Stimulated activated CD8-positive, alpha-beta memory T cell treated with anti-CD3 and anti-CD28 coated beads, Interleukin-7, amount 100 ng/mL, for 1 hour (primary cell): ENCODE measurements at places on chromosomes 2 and 18.

GRCh38 chr2:28032816-28033215 lies 142.3 kb downstream of the BABAM2 start:
- no peak for DNase-seq

- DNase-seq = no peak
These were observed 433.5 kb upstream of the MMADHC start for GRCh38 chr2:150020937-150021673.

- DNase-seq = no peak
These were observed 79.8 kb downstream of the C1D start for GRCh38 chr2:67982956-67983355.

DNA sequence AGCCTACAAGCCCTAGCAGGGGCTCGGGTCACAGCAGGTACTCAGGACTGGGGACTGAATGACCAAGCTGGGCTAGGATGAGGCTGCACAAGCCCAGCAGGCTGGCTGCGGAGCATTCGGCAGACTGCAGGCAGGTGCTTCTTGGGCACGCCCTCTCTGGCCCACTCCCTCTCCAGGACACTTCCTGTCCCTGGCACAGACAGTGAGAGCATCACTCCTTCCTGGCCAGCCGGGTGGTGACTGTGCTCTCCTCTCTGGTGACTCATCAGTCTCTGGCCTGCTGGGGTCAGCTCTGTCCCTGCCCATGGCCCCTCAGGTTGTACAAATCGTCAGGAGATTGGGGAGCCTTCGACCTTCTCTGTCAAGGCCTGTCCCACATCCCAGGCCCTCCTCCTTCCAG lies 22.5 kb downstream of the C1QL2 start:
- no peak for DNase-seq

- DNase-seq = no peak
These were observed 752.8 kb upstream of the CELF4 start for GRCh38 chr18:38318416-38318815.

DNA sequence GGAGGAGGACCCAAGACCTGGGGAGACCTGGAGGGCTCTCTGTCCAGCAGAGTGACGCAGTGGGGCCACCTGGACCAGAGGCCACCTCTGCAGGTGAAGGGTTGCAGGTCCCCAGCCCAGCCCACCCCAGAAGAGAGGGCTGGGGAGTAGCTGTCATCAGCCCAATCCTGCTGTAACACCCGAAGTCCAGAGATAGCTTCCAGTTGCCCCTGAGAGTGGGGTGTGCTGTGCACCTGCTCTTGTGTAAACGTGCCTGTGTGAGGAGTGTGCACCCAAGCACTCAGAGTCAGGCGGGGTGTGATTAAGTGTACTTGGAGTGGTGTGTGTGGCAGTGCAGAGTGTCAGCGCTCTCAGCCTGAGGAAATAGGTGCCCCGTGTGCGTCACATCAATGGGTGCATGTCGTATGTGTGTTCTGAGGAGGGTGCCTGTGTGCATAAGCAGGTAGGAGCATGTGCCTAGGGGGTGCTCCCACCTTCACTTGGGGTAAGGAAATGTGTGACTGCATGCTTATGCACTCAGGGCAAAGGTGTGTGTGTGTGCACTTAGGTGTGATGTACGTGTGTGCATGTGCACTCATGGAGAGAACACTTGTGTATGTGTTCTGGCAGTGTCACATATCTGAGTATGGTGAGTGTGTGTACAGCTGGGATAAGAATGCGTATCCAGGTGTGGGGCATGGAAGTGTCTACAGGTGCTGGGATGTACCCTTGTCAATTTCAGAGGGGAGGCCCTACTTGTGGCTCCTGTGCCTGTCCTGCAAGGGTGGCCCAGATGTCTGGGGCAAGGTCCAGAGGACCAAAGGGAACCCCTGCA lies 672 bp downstream of the ATP6V1B1 start:
- DNase-seq = no peak

- DNase-seq = no peak
These were observed 39.6 kb downstream of the ZEB2 start for GRCh38 chr2:144480285-144480684.

DNA sequence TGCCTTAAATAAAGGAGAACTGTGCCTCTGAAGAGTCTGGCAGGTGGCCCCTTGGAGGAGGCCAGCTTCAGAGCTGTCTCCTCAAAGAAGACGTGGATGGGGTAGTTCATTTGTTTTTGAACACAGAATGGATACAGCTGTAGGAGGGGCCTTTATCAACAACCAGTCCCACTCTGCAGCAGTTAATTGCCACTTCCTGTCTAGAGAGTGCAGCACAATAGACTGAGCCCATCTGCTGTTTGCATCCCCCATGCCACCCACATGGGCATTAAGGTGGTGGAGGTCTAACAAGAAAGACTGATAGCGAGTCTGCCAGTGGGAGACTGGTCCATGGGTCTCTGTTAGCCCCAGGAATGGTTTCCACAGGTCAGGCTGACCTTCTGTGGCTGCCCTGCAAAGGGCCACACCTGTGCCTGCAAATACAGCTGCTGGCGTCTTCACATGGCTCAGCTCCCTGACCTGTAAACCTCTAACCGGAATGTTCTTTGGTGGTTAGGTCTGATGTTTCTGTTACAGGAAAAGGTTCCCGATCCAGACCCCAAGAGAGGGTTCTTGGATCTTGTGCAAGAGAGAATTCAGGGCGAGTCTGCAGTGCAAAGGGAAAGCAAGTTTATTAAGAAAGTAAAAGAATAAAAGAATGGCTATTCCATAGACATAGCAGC lies 153.3 kb upstream of the ITGA6 start:
- DNase-seq = no peak

DNA sequence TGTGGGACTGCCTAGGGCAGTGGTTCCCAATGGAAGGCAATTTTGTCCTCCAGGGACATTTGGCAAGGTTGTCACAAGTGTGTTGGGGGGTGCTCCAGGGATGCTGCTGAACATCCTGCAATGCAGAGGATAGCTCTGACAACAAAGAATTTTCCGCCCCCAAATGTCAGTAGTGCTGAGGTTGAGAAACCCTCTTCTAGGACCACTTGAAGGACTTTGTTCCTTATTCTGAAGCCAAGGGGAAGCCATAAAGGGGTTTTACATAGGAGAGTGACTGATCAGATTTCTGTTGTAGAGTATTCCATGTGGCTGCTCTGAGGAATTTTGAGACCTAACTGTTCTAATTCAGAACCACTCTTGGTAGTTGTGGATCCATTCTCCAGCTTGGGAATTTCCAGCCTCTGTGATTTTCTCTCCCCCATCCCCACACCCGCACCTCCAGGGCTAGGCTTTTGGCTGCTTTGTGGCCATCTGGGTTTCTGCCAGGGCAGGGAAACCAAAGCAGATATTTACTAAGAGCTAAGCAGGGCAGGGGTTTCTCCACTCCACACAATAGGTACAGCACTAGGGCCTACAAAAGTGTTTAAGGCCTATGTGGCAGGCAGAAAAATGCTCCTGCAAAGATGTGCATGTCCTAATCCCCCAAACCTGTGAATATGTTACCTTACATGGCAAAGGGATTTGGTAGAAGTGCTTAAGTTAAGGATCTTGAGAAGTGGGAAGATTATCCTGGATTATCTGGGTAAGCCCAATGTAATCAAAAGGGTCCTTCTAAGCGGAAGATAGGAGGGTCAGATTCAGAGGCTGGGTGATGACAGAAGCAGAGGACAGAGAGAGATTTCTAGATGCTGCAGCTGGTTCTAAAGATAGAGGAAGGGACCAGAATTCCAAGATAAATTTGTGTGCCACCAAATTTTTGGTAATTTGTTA lies 135.4 kb downstream of the TMEM17 start:
- no peak for DNase-seq

DNA sequence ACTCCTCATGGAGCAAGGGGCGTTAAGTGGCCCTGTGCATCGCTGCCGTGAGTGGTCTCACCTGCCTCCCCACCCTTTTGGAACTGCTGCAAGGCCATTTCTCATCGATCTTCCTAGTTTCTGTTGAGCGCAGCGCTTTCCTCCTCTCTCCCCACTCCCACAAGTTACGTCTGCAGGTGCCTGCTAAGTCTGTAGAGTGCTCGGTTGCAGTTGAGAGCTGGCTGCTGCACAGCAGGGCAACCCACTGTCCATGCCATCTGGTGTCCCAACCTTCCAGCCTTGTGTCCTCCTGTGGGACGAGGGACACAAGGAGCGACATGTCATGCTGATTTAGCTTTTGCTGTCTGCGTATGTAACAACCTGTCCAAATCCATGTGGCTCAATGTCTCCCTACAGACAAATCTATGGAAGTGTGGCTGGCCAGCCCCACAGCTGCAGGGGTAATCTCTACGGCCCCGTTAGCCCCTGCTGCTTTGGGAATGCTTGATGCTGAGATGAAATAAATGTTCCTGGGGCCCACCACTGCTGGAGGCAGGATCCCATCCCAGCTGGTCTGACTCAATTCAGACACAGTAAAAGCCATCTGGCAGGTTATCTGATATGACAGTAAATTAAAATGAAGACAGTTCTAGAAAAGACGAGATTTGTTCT lies 68.1 kb upstream of the TCF7L1 start:
- DNase-seq = no peak

- DNase-seq = no peak
These were observed 94.5 kb upstream of the HAAO start for GRCh38 chr2:42886921-42887320.

GRCh38 chr2:665340-666073 lies 11.7 kb downstream of the TMEM18 start:
- no peak for DNase-seq

DNA sequence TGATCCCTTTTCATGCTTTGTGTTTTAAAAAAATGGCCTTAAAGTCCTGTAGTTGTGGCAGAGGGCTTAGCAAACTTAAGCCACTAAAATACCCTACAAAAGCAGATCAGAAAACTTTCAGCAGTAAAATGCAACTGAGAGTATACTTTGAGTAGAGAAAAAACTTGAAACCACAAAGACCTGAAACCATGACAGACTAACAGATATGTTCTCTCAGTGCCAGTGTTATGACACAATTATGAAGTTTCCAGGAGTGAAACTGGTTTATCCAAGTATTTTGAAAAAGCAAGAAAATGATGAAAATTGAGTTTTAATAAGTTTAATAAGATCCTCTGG lies 74.5 kb downstream of the SPRED2 start:
- DNase-seq = no peak

GRCh38 chr2:99960291-99960690 lies 182.1 kb downstream of the AFF3 start:
- no peak for DNase-seq

GRCh38 chr2:218398437-218399390 lies 954 bp upstream of the CTDSP1 start:
- no peak for DNase-seq

DNA sequence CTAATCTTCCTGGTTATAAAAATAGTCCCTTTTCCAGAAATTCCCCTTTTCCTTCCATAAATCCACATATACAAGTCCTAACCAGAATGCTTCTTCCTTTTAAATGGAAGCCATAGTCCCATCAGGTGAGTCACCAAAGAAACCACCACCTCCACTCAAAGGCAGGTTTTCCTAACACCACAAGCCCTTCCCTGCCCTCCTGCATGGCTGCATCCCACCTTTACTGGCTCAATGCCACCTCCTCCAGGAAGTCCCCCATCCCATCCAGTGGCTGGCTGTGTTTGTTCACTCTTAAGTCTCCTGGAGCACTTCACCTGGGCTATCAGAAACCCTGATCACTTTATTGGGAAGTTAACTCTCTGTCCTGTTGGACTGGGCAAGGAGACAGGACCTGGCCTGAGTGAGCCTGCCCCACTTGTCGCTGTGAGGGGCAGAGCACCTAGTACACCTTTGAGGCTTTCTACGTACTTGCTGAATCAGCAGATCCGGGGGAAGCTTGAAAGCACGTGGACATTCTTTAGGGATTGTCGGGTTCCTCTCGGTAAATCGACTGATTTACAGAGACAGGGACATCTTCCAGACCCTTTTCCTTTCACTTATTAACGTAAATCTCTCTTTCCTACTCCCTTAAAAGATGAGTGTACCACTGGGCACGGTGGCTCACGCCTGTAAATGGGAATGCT lies 71.0 kb downstream of the NGEF start:
- no peak for DNase-seq

DNA sequence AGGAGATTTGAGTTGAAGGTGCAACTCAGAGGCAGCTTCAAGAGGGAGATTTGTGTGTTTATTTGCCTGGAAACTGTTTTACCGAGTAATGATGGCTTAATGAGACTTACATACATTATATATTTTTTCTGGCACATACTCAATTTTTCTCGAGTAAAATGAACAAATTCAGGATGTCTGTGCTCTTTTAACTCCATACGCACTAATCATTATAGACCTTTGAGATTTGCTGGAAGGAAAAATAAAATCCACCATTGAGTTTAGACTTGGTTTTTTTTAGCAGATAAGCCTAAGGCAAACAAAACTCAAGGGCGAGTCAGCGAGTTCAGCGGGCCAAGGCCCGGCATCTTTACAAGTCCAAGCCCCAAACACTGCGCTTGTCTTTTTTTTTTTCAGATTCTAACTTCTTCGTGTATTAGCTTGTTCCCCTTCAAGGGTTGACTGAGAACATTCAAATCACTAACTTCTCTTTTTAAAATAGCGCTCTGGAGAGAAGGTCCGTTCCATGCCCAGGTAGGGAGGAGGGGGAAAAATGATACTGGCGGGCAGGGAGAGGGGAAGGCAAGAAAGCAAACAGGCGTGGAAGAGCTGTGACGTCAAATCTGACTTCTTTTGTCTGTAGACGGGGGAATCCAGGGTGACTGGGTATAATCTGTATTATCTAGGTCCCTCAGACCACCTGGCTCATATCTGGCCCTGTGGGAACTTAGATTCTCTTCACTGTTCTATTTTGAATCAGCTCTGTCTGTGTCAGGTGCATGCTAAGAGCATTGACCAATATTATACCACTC lies 72.7 kb upstream of the MAP3K20 start:
- DNase-seq = no peak

GRCh38 chr18:37225279-37225678 lies 340.3 kb downstream of the CELF4 start:
- DNase-seq = no peak

DNA sequence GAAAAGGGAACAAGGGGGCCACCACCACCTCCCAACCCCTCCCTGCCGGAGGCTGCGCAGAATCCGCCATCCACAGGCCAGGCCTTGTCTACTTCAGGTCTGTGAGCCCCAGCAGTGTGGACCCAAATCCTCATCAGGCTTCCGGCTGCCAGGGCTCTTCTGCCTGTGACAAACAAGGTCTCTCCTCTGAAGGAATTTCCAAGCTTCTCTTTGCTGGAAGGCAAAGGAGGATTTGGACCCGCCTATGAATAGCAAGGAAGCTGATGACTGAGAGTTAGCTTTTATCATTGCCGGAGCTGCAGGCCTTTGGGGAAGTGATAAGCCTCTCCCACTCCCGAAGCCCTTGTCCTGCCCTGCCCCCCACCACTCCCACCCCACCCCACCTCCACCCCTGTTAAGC lies 93.7 kb upstream of the SH3BP4 start:
- DNase-seq = no peak

DNA sequence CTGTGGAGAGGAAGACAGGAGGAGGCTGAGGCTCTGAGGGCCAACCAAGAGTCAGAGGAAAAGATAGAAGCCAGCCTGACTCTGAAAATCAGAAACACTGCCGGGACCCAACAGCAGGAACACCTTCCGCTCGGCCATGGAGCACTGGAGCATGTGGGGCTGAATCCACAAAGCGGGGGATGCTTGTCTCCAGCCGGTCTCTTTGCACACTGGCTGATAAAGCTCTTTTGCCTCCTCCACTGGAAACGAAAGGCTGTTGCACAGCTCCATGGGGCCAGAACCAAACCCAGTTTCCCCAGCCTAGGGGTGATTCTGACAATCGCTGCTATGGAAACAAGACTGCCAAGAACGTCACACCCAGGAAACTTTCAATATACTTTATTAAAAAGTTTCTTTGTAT lies 90.3 kb downstream of the COL6A3 start:
- no peak for DNase-seq
